WERI-Rb-1 (cell line): ENCODE measurements at places on chromosomes 1 and 21.
A peak's percentile ranks its signal among the peaks of the same experiment; 100 is the strongest.

GRCh38 chr1:11977625-11978024 lies 2.6 kb upstream of the MFN2 start:
- DNase-seq, result no peak

DNA sequence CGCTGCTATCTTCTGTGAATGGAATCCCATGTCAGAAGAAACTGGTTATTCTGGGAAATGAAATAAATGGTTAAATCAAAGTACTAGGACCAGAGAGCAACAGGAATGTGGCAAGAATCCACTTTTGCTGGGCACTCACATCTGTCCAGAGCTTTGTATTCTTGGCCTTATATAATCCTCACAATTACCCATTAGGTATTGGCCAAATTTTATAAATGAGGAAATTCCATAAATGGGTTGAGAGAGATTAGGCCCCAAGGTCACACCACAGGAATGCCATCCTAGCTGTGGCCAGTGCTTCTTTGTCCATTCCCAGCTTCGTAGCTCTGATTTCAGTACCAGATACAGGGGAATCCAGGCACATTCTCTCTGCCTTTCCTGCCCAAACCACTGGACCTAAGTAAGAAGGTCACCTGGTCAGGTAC lies 76.1 kb upstream of the HOOK1 start:
- no peak for DNase-seq

DNA sequence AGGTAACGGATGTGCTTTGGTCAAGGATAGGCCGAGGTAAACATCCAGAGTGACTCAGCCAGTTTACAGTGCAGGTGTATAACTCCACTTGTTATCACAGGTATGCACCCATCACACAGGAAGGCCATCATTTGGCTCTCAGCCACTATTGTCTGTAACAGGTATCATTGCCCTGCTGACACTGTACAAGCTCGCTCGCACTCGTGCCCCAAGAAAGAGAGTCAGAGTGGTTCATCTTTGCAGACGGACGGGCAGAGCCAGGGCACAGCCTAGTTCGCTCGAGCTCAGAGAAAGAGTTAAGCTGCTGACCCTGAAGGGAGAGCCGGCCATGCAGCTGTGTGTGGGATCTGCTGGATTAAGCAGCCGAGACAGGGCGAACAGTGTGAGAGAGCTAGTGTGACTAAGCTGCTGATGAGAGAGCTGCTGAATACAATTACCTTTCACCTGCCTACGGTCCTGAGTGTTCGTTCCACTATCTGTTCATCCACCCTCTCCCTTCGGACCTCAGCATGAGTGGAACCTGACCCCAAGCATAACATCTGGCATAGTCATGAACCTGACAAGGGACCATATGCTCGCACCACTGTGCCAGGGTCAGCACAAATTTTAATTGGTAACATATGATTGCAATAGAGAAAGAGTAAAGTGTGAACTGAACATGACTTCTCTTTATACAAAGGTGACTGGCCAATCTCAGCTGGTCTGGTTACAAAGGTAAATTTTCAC lies 27.0 kb upstream of the LYPD8 start:
- DNase-seq, result peak; percentile 75

- DNase-seq, result no peak
Measured at GRCh38 chr1:78005755-78006154, 1.0 kb downstream of the DNAJB4 start.

- no peak for DNase-seq
Measured at GRCh38 chr1:150020711-150021110, 10.2 kb upstream of the OTUD7B start.

DNA sequence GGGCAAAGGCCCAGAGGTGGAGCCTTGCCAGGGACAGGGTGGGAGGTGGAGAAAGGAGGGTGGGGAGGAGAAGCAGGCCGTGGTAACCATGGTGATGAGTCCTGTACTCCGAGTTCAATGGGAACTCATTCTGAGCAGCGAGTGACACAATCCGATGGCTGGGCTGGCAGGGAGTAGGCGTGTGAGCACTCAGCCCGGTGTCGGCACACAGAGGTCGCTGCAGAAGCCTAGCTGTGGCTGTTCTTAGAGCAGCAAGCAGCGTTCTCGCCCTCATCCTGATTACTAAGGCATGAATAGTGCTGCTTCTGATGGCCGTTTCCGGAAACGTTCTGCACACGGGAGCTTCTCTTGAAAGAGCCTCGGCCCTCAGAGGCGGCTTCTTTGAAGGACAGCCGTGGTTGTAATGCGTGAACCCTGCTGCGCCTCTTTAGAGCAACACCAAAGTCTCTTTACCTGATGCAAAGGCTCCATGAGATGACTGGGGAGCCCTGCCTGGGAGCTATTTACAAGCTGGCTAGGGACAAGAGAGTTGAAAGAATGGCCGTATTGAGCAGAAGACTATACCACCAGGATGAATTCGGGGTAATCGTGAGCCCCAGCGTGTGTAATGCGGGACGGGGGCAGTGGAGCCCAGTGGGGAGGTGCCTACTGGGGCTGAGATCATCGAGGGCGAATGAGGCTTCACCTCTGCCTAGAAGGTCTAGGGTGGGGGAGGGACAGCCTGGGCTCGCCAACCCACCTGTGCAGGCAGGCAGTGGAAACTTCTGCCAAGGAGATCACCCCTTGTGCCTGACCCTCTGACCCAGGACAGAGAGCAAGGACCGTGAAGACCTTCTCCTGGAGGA lies 72.8 kb upstream of the PAX7 start:
- DNase-seq, result no peak

- no peak for DNase-seq
Measured at GRCh38 chr1:182143825-182144645, 82.5 kb upstream of the ZNF648 start.

- peak; percentile 74 for DNase-seq
Measured at GRCh38 chr1:9352377-9353134, 59.9 kb downstream of the SPSB1 start.

DNA sequence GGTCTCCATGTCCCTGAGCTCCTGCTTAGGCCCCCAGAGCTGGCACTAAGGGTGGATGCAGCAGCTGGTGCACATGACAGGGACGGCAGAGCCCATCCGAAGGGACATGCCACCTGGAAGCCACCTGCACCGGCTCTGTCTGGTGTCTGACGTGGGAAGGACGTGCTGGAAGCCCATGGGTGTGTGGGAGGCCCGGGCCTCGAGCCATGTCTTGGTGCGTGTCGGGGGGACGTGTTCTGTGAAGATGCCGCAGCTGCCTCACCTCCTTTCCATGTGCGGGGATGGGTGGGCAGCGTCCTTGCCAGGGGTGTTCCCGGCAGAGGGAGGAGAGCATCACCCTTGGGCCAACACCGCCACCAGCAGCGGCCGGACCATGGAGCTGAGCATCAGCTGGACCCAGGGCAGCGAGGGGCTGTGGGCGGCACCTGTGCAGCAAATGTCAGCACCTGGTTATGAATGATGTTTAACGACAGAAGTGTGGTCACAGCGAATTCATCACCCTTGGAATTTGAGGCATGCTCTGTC lies 15.5 kb upstream of the POFUT2 start:
- no peak for DNase-seq

- DNase-seq, result no peak
Measured at GRCh38 chr1:63929106-63929478, 155.3 kb downstream of the ROR1 start.

DNA sequence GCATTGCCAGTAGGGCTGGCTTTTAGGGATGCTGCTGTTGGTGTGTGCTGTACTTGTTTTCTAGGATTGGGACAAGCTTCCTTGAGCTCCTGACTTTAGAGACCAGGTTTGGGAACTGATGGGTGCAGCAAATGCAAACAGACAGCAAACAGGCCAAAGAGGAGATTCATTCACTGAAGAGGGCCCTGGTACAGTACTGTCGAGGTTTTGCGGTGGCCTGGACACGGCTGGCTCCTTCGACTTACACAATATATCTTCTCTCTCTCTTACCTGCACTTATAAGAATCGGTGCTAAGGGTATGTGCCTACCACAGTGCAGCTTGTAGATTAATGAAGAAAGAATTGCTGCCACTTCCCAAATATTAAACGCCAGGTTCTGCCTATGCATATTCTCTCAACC lies 44.6 kb downstream of the ATP1A1 start:
- no peak for DNase-seq

DNA sequence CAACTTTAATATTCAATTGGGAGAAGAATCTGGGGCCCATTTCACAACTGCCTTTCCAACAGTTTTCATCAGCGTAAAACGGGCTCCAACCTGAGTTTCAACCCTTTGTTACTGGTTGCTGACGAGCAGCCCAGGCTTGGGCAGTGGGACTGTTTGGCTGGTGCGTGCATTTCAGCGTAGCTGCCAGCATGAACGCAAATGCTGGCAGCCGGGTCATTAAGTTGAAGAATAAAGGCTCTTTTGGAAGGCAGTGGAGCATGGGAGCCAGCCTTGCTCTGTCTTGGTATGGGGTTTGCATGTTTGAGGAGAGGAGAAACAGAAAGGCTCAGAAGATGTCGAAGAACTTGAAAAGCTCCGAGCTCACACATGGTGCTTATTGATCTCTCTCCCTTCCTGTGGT lies 40.7 kb downstream of the WDR3 start:
- DNase-seq, result no peak

GRCh38 chr1:235011599-235012435 lies 116.8 kb downstream of the TOMM20 start:
- DNase-seq, result peak; percentile 44

GRCh38 chr1:99662539-99663080 lies 16.7 kb downstream of the PALMD start:
- DNase-seq, result no peak

GRCh38 chr1:26784886-26785285 lies 2.9 kb upstream of the PIGV start:
- DNase-seq, result no peak

DNA sequence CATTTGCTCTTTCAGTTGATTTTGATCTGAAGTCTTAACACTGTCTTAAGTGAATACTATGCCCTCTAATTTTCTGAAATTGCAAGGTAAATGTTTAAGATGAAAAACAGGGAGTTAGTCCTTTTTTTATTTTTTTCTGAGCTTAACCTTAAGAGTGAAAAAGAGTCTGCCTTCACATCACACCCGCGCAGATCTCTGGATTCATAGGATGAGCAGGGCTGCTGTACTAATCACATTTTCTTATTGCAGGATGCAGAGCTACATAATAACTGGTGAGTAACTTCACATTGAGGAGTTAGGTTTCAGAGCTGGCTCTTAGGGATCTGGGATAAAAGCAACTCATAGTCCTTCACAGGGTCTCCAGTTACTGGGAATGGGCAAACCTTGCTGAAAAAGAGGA lies 188.7 kb upstream of the ATP1B1 start:
- no peak for DNase-seq

DNA sequence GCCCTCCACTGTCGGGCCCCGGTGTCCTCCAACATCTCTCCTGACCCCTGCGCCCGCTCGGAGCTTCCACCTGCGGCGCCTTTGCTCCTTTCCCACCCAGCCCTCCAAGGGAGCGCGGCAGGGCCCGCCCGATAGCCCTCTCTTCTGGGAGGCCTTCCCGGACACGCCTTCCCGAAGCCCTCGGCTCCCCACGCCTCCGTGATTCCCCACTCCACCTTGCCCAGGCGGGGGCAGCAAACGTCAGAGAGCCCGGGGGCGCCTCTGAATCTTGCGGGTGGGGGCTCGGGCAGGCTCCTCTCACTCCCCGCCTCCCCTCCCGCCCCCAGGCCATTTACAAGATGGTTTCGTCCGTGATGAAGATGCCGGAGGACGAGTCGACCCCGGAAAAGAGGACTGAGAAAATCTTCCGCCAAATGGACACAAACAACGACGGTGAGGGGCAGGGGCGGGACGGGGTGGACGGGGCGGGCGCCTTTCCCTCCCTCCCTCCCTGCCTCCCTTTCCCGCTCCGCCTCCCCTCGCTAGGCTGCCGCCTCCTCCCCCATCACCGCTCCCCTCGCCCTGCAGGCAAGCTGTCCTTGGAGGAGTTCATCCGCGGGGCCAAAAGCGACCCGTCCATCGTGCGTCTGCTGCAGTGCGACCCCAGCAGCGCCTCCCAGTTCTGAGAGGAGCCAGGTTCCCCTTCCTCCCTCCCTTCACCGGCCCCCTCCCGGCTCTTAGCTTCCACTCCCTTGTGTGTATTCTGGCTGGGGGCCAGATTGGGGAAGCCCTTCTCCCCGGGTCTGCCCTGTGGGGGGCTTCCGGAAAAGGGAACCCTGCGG lies 7.1 kb downstream of the HPCA start:
- peak; percentile 94 for DNase-seq

DNA sequence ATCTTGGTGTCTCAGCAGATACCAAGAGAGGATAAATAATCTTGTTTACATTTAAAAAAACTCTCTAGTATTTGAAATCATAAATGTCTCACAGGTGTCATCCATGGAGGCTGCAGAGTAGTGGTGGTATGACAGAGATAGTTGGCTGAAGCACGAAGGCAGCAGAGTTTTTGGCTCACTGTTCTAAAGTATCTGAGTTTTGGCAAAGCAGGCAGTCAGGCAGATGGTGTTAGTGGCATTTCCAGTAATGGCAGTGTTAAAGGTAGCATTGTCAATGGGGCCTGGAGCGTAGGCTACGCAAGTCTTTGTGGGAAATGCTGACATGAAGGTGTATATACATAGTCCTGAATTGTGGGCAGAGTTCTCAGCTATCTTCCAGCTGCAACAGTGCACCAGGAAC lies 68.5 kb upstream of the HSD17B7 start:
- DNase-seq, result no peak

DNA sequence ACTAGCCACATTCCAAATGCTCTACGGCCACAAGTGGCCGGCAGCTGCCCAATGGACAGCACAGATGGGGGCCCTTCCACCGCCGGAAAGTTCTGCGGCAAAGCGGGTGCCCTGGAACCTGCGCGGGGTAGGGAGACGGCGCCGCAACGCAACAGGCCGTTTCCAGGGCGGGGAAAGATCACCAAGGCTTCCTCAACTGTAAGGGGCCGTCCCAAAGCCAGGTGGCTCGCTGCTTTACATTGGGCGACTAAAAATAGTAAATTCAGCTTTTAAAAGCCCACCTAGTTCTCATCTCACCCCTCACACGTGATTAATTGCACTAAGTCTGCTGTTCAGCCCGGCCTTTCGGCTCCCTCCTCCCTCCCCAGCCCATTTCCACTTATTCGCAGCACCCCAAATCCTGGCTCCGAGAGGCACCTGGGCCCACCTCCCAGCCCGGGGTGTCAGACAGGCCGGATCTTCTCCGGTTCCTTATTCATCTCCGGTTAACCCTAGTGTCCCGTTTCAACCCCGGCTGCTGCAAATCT lies 643 bp downstream of the CFAP298 start:
- peak; percentile 41 for DNase-seq

DNA sequence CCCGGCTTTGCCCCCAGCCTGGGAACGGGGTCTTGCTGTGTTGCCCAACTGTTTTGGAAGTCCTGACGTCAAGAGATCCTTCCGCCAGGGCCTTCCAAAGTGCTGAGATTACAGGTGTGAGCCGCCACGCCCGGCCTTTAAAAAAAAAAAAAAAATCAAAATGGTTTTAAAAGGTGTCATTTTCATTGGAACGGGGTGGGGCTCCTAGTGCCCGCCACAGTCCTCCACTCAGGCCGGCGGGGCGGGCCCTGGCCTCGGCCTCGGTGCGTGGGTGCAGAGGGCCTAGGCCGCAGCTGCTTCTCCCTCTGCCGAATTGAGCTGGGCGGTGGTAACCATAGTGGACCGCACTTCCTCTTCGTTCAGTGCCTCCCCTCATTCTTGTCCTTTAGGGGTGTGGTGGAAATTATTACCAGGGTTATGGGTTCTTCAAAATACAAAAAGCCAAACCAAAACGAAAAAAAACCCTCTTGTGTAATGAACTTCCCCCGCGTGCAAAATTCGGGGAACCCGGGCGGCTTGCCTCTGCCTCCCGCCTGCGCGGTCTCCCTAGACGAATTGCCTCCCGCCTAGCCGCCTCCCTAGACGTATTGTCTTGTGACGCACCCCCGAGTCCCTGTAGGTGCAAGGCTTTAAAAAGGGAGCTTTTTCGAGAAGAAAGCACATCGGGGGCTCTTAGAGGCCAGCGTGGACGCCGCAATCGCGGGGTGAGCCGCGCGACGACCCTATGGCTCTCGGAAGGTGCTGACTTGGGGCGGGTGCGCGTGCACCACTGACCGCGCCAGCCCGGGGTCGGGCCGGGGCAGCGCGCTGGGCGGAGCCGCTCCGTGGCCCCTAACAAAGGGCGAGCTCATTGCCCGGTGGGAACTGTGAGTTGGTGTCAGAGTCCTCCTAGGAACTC lies 10.5 kb upstream of the SPEN start:
- no peak for DNase-seq
